ENCODE measurements at places on chromosomes 11 and 22.

GRCh38 chr11:44327730-44328129 is 17.8 kb upstream of the ALX4 start:
- DNase-seq, result no peak

DNA sequence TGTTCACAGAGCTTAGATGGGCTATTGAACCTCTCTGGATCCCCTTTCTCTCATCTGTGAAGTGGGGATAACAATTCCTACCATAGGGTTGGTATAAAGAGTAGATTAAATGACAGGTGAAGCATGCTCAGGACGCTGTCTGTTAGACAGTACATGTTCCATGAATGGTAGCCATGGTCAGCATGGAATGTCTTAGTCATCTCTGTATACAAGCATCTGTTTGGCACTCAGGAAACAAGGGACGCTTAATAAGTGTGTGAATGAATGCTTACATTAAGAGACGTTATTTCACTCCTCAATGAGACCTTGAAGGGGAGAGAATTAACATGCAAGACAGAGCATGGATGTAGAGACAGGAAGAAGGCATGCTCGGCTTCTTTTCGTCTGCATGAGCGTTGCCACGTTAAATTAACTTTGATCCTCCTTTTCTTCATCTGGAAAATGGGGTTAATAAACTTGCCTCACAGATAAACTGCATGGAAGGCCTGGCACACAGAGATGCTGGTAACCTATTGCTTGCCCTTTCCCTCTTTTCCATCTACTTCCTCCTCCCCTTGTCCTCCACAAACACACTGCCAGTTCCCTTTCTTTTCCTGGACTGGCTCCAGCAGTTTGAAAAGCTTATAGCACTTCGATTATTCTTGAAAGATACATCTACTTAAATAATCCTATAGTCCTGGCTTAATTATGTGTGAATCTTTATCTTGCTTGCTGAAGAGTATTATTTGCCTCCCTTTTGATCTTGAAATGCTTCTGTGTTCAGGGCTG is 267.2 kb upstream of the MTNR1B start:
- DNase-seq, result no peak

- DNase-seq, result no peak
These were observed 17.6 kb upstream of the TMA7B start for GRCh38 chr22:39942439-39943230.

- no peak for DNase-seq
These were observed 12.1 kb upstream of the ARHGAP8 start for GRCh38 chr22:44740307-44740706.

DNA sequence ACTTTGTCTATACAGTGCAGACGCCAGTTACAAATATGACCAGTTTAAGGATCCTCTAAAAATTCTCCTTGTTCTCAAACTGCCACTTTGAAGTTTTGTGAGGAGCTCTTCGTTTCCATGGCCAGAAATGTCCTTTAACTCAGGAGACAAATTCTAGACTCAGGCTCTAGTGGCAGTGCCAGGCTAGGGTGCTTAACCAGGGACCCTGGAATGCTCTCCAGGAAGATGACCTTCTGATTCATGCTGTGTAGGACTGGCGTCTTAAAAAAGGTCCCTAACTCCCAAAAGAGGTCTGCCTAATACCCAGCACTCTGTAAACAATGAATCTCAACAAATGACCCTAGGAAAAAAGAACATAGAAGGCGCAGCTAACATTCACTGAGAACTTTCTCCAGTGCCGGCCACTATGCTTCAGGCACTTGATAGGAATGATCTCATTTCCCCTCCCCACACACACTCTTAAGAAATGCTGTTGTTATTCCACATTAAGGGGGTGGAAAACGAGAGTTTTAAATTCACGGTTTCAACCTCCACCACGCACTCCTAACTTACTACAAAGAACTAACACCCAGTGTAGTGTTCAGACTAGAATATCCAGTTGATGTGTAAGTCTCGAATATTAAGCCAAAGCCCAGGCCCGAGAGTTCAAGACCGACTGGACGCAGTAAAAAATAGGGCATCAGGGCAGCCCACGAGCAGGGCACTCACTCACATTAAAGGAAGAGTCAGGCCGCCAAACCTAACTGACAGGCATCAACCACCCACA is 747 bp downstream of the NXF1 start:
- DNase-seq, result no peak
